ENCODE measurements at places on chromosomes 1 and 21.

GRCh38 chr1:213600879-213601278 lies 386.9 kb upstream of the PROX1 start:
- DNase-seq, result no peak

GRCh38 chr1:29806646-29807319 lies 570.5 kb downstream of the PTPRU start:
- no peak for DNase-seq

DNA sequence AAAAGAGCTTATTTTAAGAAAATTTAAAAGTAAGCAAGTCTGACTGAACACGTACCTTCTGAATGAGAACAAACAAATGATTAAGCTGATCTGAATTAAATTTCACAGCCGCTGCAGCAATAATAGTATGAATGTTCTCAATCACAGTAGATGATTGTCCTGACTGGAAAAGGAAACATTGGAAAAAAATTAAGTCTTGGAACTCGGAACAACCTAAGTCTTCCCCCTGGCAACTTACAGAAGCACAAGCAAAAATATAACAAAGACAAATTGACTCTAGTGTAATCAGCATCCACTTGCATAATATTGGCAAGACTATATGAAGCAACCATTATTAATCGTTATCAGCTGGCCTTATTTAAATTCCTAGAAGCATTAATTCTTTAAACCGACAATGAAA lies 60.5 kb downstream of the USP24 start:
- DNase-seq, result no peak

- no peak for DNase-seq
Observed at GRCh38 chr1:111690306-111690617, 48.9 kb downstream of the INKA2 start.

DNA sequence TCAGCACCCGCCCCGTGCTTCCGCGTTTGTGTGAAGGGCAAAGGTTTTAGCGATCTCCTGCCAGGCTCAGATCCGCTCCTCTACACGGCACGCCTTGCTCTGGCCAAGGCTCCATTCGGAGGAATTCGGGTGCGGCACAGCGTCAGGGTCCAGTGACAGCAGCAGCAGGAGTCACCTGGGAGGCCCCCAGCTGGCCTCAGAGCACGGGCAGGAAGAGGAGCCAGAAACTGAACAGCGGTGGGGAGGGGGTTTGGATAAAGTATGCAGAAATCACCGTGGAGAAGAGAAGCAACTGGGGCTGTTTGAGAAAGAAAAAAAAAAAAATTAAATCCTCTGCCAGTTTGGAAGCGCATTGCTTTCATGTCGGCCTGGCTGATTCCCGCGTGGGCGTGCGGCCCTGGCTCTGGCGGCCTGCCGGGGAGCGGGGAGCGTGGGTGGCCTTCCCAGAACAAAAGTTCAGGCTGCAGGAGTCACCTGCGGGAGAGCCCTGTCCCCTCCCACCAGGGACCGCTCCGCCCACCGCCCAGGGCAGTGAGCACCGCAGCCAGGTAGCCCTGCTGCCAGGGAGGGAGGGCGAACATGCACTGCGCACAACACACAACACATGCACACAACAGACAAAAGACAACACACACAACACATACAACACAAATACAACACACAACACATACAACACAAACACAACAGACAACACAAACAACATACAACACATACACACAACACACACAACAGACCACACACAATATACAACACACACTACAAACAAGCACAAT lies 107.6 kb downstream of the ETS2 start:
- no peak for DNase-seq

DNA sequence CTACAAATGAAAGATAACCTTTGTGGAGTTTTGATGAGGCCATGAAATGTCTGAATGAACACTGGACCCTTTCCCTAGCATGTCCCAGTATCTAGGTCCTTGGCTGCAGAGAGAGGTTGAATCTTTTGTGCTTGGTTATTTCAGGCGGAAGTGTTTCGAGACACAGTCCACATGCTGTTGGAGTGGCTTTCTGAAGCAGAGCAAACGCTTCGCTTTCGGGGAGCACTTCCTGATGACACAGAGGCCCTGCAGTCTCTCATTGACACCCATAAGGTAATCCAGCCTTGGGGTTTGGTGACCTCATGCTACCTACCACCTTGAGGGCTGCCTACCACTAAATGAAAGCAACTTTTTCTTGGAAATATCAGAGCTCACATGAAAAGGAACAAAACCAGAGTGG lies 38.9 kb upstream of the BMP8A start:
- DNase-seq, result no peak

- DNase-seq, result no peak
Observed at GRCh38 chr1:194865383-194865782, 1679.0 kb upstream of the B3GALT2 start.

DNA sequence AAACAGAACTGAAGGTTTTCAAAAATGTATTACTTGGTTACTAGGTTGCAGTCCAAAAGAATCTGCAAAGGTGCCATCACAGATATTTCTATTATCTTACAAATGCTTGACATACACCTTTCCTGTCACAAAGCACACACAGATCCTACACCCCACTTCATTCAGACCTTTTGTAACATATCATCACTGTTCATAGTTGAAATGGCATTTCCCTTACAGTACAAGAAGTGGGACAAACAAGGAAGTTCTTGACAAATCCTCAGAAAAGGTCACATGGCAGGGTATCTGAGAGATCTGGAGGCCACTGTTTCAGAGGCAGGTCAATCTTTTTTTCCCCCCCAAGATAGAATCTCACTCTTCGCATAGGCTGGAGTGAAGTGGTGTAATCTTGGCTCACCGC lies 21.3 kb downstream of the TOR1AIP2 start:
- no peak for DNase-seq

DNA sequence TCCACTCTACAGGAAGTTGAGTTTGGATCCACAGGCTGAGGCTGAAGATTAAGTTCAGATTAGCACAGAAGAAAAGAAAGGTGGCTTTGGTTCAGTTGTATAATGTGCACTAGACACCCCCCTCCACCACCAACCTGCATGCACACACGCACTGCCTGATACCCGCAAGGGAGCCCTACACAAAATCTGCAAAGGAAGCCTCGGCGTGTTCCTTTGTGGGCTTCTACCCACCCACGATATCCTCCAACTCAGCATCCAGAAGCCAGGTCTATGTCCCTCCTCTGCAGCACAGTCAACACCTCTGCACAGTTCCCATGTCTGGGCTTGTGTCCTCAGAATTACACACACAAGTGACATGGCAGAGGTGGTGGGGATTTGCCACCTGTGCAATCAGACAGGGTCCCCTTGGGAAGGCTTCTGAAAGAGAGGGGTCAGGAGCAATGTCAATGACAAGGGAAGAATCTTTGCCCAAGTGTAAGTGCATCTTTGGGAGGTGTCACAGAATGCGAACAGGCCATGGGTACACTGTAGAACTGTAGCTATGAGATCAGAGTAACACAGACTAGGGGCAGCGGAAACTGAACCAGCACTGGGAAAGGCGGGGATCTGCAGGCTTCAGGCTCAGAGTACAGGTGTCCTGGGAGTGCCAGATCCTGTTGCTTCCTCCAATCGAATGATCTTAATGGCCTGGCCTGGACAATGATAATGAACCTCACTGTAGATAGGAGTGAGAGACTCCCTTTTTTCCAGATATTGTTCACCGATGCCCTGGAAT lies 148.6 kb upstream of the ETV3 start:
- no peak for DNase-seq

- no peak for DNase-seq
Observed at GRCh38 chr1:175385316-175385715, 192.7 kb upstream of the KIAA0040 start.

GRCh38 chr1:157137408-157138219 lies 581 bp downstream of the ETV3 start:
- DNase-seq, result no peak

- DNase-seq, result no peak
Observed at GRCh38 chr1:152953761-152954160, 6.8 kb downstream of the SPRR5 start.

DNA sequence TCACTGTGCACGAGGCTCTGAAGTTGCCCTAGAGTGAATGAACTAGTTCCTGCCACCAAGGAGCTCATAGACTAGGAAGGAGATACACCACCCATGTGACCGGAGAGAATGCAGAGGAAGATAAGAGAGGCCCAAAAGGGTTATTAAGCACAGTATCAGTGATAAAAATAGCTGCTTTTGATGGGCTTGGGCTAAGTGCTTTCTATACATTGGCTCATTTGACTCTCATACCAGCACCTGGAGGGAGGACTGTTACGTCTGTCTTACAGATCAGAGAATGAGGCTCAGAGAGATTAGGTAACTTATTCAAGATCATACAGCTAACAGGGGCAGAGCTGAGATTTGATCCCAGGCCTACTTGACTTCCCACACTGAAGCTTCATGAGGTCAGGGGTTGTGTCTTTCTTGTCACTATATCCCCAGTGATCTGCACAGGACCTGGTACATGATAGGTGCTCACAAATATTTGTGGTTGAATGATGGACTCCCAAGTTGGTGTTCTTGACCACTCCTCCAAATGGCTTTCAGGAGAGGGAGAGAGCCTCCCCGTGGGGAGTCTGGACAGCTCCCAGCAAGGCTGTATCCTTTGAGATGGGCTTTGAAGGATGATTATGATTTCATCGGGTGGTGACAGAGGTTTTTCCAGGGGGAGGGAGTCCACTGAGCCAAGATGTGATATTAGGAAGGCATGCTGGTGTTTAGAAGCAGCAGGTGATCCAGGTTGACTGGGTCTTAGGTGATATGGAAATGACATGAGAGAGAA lies 14.4 kb downstream of the PPFIA4 start:
- DNase-seq, result no peak

GRCh38 chr1:166895766-166896165 lies 19.7 kb upstream of the TADA1 start:
- no peak for DNase-seq

GRCh38 chr1:226652613-226653012 lies 86.5 kb downstream of the ITPKB start:
- no peak for DNase-seq

GRCh38 chr1:216081445-216081844 lies 341.8 kb downstream of the USH2A start:
- no peak for DNase-seq

- no peak for DNase-seq
Observed at GRCh38 chr1:208350815-208351214, 106.6 kb upstream of the PLXNA2 start.

- no peak for DNase-seq
Observed at GRCh38 chr1:50898773-50899172, 61.3 kb downstream of the FAF1 start.

- DNase-seq, result no peak
Observed at GRCh38 chr1:93014168-93014567, 52.9 kb upstream of the DIPK1A start.
